ENCODE measurements at places on chromosomes 2 and 18. TPM values are rescaled to one million over a fixed set of nuclear protein-coding genes. Genes with fewer than 3 reads are reported as not detected.

Gene LHCGR
- 1.1 TPM for total RNA-seq

Gene TRIM43
- total RNA-seq, result not detected

Gene LRRTM1
- total RNA-seq, result not detected

Gene LDLRAD4
- 21.2 TPM for total RNA-seq

Gene PPP1R1C
- not detected for total RNA-seq

Gene FIGN
- 9.5 TPM for total RNA-seq

Gene VWA3B
- not detected for total RNA-seq

Gene TMEM247
- not detected for total RNA-seq

Gene SPP2
- not detected for total RNA-seq

Gene PER2
- 6.8 TPM for total RNA-seq

Gene TUBB8B
- not detected for total RNA-seq

Gene SLC30A3
- total RNA-seq, result not detected

Gene ADRA2B
- total RNA-seq, result 0.66 TPM

Gene CYRIA
- 27.4 TPM for total RNA-seq

Gene GPR55
- total RNA-seq, result 0.38 TPM

Gene MYCN
- total RNA-seq, result not detected

Gene ADGRF3
- not detected for total RNA-seq

Gene MCEE
- total RNA-seq, result 12.1 TPM

Gene ANKRD30BL
- not detected for total RNA-seq

Gene TBC1D8
- 21.2 TPM for total RNA-seq

Gene TBR1
- not detected for total RNA-seq

Gene LTBP1
- 11.7 TPM for total RNA-seq

Gene SH3YL1
- 32.4 TPM for total RNA-seq

Gene SP110
- total RNA-seq, result 21.7 TPM

Gene FBXO48
- total RNA-seq, result 2.0 TPM

Gene DIS3L2
- total RNA-seq, result 22.5 TPM

Gene INSIG2
- total RNA-seq, result 23.8 TPM

Gene ARL5A
- 42.5 TPM for total RNA-seq

Gene RAMP1
- total RNA-seq, result not detected

Gene CNOT9
- 53.8 TPM for total RNA-seq

Gene IL1R2
- 26.0 TPM for total RNA-seq

Gene AQP4
- total RNA-seq, result not detected

Gene NT5C1B
- not detected for total RNA-seq

Gene SOX11
- total RNA-seq, result not detected

Gene EFR3B
- 0.66 TPM for total RNA-seq

Gene SPDYA
- 0.49 TPM for total RNA-seq

Gene CCBE1
- 5.7 TPM for total RNA-seq

Gene CNDP1
- total RNA-seq, result not detected

Gene GALNT3
- 4.5 TPM for total RNA-seq

Gene G6PC2
- not detected for total RNA-seq

Gene PLGLB1
- 2.9 TPM for total RNA-seq

Gene SLC20A1
- total RNA-seq, result 14.9 TPM

Gene WNT10A
- not detected for total RNA-seq

Gene SNED1
- 40.3 TPM for total RNA-seq

Gene WIPF1
- total RNA-seq, result 54.0 TPM

Gene FBXO15
- total RNA-seq, result 1.9 TPM

Gene SAG
- total RNA-seq, result not detected

Gene DPY30
- 60.9 TPM for total RNA-seq

Gene ORC4
- 35.0 TPM for total RNA-seq

Gene CNRIP1
- 36.2 TPM for total RNA-seq

Gene CXCR2
- total RNA-seq, result not detected

Gene CEP192
- total RNA-seq, result 25.1 TPM

Gene NMUR1
- total RNA-seq, result 1.8 TPM

Gene IL36B
- not detected for total RNA-seq

Gene VIT
- total RNA-seq, result 114 TPM

Gene LIMS3
- 1.8 TPM for total RNA-seq

Gene APLF
- total RNA-seq, result 6.6 TPM

Data from subcutaneous adipose tissue (tissue), 4 donors.